ENCODE measurements at places on chromosomes 2 and 18.

DNA sequence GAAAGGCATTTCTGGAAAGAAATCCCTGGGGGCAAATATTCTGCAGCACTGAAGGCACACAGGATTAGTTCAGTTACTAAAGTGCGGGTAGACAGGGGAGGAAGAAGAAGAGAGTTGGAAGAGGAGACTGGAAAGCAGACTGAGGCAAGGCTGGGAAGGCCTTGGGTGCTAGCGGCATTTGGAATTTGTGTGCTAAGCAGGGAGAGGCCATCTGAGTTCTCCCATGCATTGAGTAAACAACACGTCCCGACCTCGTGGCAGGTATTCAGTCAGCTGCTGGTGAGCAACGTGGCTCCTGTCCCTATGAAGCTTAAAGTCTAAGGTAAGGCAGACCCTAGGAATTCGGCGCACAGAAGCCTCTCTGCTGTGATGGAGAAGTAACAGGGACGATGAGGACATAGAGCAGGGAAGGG is 30.7 kb downstream of the ATP8B1 start:
- no peak for DNase-seq

DNA sequence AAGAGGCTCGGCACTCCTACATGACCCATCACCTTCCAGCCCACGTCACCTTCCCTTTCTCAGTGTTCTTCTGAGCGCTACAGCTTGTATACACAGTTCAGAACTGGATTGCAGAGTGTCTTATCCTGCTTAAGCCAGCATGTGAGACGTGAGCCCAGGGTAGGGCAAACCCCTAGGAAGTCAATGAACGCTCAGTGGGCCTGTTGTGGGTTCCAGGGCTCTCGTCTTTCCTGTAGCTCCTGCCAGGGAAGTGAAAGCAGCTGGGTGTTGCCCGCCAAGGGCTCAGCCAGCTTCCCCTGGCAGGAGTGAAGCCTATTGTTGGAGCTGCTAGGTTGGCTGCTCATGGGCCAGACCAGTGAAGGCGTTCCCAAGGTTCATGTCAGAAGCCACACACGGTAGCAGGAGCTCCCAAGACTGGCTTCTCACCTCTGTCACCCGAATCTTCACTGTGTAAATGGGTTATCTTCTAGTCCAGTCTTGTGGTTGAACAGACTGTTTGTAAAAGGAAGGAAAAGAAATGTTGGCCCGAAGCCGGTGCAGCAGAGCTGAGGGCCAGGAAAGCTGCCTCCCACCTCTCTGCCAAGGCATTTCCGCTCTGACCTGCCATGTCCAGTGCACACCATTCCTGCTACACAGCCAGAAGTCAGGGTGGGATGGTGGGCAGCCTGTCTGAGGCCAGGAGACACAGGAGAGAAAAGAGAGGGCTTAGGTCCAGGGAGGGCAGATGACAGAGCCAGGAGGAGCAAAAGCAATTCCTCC is 69.6 kb upstream of the RMDN2 start:
- no peak for DNase-seq

- DNase-seq = no peak
Measured at GRCh38 chr18:1510542-1511179, 606.0 kb downstream of the ADCYAP1 start.

GRCh38 chr2:59706729-59707128 is 846.7 kb downstream of the BCL11A start:
- no peak for DNase-seq

DNA sequence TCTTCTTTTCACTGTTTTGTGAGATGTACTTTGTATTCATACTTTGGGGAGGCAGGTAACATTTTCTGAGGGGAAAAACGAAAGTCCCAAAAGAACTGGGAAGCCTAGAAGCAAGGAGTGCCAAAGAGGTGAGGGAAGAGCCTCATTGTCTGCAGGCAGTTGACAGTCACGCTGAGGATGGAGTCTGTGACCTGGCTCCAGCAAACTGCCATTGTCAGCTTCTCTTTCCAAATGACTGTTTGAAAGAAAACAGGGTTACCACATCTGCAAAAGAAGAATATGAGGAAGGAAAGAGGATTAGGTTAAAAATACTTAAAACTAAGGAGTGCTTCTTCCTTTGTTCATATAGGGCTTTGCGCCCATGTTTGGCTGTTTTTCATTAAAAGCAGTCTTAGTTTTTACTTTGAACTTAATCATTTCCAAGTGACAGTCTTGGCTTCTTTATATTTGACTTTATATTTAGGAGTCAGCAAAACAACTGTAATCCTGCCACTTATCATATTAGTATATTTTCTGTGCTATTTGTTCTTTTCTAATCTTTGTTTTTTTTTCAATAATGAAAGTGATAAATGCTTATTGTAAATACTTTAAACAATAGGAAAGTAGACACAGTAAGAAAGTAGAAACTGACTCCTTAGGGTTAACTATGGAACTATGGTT is 35.0 kb downstream of the CERS6 start:
- DNase-seq = no peak

DNA sequence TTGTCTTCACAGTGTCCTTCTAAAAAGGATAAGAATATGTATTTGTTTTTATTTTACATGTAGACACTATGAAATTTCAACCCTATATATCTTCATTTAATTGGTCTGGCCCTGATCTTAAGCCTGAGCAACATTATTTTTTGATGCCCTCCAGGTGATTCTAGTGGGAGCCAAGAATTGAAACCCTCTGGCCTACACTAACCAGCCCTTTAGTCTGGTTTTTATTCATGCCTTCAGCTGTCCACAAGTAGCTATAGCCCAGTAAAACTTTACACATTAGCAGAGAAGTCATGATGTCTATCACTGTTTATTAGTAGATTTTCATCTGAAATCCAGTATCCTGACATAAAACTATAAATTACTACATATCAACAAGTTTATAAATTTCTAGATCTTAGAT is 52.7 kb upstream of the UBXN4 start:
- no peak for DNase-seq
